ENCODE measurements at places on chromosomes 3 and 15. TPM values are rescaled to one million over a fixed set of nuclear protein-coding genes. Genes with fewer than 3 reads are reported as not detected.

DNA sequence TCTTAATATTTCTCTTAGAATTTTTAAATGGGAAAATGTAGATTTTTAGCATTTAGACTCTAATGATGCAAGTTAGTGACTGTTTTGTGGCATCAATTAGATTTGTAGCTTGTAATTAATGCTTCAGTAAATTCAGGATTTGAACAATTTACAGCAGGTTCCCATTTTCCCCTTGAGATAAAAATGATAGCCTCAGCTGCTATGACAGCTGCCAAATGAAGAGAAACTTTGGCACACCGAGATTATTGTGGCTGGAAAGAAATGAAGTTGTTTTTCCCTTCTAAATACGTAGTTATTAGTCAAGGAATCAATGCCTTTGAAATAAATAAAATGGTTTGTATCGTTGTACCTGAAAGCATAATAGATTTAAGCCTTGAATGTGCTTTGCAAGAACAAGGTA is 206.4 kb upstream of the P2RY1 start:
- no peak for DNase-seq

DNA sequence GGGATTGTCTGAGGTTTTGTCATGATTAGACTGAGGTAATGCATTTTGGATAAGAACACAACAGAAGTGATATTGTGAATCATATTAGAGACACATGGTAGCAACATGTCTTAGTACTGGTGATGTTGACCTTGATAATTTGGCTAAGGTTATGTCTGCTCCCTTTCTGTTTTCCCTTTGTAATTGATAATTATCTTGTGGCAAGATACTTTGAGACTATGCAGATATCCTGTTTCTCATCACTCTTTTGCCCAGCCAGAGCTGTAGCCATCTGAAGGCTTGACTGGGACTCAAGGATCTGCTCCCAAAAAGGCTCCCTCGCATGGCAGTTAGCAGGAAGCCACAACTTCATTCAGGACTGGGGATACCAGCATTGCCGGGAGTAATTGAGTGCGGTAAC is 35.3 kb upstream of the LARS2 start:
- DNase-seq, result no peak

DNA sequence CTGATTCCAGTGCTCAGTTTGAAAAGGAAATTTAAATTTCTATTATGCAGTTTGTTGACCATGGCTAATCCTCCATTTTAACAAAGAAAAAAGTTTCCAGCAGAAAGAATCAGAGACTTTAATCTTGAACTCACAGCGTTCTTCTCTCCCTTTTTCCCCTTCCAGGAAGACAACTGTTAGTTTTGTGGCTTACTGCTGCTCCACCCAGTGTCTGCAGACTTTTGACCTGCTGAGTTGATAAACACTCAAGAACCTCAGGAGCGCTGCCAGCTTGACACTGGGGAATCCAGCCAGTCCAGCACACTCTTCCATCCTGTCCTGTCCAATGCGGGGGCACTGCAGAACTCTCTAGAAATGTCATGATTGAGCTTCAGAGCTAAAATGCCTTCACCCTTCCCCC is 134.6 kb downstream of the LRRC28 start:
- peak; percentile 81 for DNase-seq

GRCh38 chr3:133426721-133427120 is 26.9 kb downstream of the BFSP2 start:
- DNase-seq, result no peak

GRCh38 chr3:176697284-176697889 is 499.9 kb downstream of the TBL1XR1 start:
- no peak for DNase-seq

SLC38A3 gene
- total RNA-seq, result not detected

IRAK2 gene
- total RNA-seq, result 1.7 TPM

GRCh38 chr3:40719660-40720287 is 195.0 kb downstream of the ZNF621 start:
- DNase-seq, result no peak

- DNase-seq, result no peak
Measured at GRCh38 chr3:195177422-195178123, 93.4 kb downstream of the XXYLT1 start.

SLC51A gene
- total RNA-seq, result 86.3 TPM

DNAH1 gene
- total RNA-seq, result 14.1 TPM

DNA sequence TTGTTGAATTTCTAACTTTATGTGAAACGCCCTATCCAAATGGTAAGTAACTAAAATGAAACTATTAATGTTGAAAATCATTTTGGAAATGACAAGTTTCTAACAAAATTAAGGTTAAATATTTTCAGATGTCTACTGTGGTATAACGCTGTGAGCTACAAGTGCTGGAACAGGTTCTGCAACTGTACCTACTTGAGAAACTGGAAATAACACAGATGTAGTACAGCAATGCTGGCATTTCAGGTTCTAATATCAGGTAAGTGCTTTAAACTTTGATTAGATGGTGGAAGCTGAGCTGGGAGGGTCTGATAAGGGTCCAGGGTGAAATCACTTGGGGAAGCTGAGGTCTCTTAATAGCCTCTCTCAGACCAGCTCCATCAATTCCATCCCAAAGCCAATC is 315.1 kb downstream of the STXBP5L start:
- no peak for DNase-seq

GRCh38 chr15:72940229-72940622 is 112.0 kb upstream of the NEO1 start:
- no peak for DNase-seq

- peak; percentile 64 for DNase-seq
Measured at GRCh38 chr3:126998728-126999127, 15.8 kb downstream of the PLXNA1 start.

- peak; percentile 70 for DNase-seq
Measured at GRCh38 chr3:71724584-71725270, 475 bp downstream of the EIF4E3 start.

DNA sequence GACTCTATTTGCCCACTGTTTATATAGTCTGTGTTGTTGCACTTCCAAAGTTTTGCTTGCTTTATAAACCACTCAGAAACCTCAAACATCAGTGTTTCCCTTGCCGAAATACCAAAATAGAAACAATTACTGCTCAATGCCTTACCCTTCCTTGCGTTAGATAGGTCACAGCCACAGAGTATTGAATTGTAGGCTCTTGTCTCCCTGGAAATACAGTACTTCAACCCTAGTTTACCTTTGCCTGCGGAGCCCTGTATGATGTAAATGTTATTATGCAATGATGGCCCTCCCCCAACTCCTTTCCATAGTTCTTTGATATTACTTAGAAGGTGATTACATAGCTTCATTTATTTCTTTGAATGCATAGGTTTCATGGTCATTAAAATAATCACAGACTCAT is 44.2 kb downstream of the SOX2 start:
- no peak for DNase-seq

DNA sequence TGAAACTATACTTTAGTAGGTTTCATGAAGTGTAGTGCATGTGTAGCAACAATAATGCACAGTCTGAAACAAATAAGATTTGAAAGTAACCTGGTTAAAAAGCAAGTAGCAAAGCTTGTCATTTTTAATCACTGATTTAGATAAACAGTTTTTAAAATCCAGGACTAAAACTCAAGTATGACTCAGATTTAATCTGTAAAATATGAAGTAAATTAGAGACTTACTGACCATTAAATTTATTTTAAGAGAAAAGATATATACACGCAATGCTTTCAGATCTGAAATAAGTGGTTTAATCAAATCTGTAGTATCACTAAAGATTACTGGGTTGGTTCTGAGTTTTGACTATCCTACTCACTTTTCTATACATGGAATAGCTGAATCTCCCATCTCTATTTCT is 300.7 kb upstream of the RBMS3 start:
- DNase-seq, result no peak

DNA sequence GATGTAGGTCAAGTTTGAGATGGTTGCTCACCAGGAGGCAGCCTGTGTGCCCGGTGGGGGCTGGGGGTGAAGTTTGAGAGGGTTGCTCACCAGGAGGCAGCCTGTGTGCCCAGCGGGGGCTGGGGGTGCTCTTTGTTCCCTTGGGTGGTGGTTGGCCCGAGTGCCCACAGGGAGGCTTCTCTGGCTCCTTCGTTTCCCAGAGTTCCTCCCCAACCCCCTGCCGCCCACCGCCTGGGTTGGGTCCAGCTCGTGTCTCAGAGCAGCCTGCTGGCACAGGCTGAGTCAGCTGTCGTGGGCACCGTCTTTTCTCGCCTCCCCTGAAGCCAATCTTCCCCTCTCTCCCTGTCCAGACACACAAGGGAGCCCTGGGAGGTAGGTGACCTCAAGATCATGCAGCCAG is 3.1 kb downstream of the APBA2 start:
- no peak for DNase-seq

SLC28A1 gene
- not detected for total RNA-seq

OXTR gene
- total RNA-seq, result 0.81 TPM

DNA sequence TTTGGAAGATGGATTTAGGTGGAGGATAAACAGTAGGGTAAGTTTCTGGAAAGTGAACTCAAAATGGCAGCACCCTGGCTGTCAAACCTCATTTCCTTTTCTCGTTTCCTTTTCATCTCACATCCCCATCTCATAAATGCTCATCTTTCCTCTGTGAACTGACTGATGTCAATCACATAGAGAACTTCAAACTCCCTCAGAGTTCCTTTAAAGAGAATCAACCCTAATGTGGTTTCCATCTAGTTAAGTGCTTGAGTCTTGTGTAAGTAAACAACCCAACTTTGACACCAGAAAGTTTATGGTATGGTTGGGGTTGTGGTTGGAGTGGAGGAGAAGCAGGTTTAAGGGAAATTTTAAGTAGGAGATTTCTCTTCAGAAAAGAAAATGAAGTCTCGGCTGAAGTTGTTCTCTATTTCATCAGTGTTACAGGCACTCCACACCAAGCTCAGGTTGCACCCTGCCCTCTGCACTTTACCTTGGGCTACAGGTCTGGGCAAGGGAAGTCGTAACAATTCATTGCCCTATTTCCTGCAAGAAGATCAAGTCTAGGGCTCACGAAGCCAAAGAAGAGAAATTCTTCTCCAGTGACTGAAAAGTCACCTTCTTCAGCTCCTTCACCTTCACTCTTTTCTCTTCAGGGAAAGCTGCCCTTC is 34.4 kb upstream of the TNIK start:
- no peak for DNase-seq

Measured in left colon (tissue), 2 donors.